Stimulated activated CD4-positive, alpha-beta T cell treated with anti-CD3 and anti-CD28 coated beads, Interleukin-1b, Interleukin-23, amount 100 ng/mL, for 1 hour (primary cell): ENCODE measurements at places on chromosomes 16 and 17.

GRCh38 chr16:30620169-30620568 is 10.0 kb upstream of the ZNF689 start:
- no peak for DNase-seq

DNA sequence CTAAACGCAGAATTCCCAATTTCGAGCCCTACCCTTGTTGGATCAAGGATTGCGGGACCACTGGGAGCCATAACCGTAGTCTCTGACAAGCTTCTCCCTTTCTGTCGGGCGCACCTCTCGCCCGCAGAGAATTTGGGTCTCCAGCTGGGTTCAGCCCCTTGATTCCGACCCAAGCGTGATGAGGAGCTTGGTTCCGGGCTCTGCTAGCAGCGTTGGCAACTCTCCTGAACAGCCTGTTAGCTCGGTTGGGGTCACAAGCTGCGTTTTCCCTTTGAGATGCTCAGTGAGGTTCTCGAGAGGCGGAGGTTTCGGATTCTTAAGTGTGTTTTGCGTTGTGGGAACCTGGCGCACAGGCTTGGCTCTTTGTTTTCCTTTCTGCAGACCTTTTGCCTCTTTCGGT is 655 bp downstream of the ATXN1L start:
- no peak for DNase-seq

DNA sequence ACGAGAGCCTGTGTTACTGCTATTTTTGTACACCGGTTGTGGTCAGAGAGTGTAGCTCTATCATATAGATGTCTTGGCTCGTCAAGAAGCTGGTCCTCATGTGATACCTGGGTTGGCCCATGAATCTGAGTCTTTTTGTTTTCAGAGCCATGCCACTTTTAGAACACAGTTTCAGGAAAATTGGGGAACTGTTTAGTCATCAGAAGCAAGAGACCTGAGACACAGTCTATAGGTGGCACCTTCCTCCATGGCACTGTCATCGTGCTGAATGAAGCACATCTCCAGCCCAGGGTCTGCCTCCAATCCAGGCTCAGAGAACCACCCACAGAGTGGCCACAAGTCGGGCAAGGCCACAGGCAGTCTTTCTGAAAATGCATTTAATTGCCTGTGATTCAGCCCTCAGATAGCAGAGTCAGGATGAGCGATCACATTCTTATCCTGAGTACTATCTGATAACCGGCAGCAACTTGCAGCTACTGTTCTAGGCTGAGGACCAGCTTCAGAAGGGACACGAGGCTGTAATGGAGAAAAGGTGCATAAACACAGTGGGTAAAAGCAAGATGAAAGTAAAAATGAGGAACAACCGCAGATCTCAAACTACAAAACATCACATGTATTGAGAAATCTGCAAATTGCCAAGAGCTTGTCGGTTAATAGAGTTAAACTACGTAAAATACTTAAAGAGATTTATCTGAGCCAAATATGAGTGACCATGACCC is 14.2 kb upstream of the HAPSTR1 start:
- no peak for DNase-seq

GRCh38 chr16:17331071-17331607 is 139.6 kb downstream of the XYLT1 start:
- no peak for DNase-seq

DNA sequence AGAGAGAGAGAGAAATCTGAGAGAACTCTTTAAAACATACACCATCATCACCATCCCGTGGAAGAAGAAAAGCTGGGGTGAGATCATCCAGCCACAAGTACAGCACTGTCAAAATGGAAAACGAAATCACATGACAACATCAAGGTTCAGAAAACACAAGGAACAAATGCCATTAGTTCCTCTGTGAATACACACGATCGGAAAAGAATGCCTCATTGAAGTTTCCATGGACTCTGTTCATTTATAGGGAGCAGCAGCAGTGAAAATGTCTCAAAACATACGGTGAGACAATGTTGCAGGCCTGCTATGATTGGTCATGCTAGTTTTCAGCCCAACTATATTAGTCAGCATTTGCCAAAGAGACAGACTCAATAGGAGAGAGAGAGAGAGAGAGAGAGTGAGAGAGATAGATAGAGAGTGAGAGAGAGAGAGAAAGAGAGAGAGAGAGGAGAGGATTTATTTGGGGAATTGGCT is 4.4 kb downstream of the CFAP97D1 start:
- no peak for DNase-seq

DNA sequence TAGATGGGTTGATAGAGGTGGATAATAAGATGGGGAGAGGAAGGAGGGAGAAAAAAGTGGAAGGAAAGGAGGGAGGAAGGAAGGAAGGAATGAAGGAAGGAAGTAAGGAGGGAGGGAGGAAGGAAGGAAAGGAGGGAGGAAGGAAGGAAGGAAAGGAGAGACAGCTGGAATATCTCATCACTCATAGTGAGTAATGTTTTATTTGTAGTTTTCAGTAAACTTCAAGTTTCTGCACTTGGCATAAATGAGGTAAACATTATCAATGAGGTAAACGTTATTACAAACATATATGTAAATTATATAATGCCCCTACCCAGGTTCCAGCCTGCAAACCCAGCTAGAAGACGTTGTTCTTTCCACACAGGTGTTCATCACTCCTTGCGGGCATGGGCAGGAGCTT is 89.8 kb upstream of the XYLT1 start:
- no peak for DNase-seq

- no peak for DNase-seq
These were observed 195.9 kb upstream of the C17orf78 start for GRCh38 chr17:37179893-37180292.

DNA sequence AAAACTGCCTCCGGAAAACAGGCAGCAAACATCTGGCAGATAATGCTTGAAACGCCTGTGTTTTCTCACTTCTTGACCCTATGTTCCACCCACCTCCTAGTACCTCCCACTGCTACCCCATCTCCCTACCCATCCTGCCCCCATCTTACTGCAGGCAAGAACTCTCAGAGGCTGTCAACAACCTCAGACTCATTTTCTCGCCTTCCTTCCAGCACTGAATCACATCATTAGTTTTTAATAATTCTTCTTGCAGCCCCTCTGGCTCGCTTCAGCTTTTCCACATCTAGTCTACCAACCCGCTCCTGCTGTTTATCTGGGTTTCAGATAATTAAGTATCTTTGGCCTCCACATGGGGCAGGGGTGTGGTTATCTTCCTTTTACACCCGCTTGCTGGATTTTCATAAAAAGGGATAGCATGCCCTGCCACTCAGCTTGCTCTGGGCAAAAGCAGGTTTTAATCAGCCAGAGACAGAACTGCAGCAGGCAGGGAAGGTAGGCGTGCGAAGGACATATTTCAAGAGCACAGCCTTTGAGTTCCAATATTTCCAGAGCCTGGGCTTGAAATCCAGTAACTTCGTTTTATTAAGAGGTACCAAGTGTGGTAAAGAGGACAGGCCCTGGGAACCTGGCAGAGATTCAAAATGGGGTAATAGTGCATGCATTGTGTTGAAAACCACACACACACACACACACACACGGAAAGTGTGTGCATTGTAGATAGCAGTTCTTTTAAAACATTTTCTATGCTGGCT is 87.5 kb downstream of the BMERB1 start:
- no peak for DNase-seq

GRCh38 chr16:74035816-74036215 is 260.8 kb upstream of the PSMD7 start:
- no peak for DNase-seq

GRCh38 chr17:33862772-33863602 is 392.1 kb upstream of the CCL2 start:
- DNase-seq: no peak

- no peak for DNase-seq
These were observed 21.6 kb downstream of the FOXF1 start for GRCh38 chr16:86531641-86532525.

DNA sequence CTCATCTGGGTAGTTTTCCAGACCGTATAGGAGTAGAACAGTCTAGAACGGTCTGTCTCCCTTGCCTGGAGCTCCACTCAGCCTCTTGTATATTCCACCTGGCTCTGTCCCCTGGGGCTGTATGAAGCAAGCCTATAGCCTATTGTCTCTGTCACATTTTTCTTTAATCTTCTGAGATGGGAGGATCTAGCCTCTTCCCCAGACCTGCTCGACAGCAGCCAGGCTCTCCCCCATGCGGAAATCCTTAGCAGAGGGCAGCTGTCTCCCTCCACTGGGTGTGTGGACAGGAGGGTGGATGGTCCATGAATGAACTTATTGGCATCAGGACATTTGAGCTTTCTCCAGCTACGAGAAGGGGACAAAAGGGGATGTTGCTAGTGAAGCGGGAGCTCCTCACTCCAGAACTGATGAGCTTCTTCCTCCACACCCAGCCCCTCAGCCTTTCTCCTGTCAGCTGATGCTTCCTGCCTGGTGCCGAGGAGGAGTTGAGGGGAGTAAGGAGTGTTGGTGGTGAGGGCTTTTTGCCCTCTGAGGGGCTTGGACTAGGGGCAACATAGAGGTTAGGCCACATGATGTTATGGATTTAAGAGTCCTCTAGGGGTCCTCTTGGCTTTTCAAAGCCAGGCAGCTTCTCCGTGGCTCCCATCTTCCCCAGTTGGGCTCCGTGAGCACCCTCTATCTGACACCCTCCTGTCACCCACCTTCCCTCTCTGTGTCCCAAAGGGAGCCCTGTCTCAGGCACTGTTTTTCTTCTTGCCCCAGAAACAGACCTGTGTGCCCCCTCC is 28.0 kb downstream of the ARHGAP23 start:
- no peak for DNase-seq

DNA sequence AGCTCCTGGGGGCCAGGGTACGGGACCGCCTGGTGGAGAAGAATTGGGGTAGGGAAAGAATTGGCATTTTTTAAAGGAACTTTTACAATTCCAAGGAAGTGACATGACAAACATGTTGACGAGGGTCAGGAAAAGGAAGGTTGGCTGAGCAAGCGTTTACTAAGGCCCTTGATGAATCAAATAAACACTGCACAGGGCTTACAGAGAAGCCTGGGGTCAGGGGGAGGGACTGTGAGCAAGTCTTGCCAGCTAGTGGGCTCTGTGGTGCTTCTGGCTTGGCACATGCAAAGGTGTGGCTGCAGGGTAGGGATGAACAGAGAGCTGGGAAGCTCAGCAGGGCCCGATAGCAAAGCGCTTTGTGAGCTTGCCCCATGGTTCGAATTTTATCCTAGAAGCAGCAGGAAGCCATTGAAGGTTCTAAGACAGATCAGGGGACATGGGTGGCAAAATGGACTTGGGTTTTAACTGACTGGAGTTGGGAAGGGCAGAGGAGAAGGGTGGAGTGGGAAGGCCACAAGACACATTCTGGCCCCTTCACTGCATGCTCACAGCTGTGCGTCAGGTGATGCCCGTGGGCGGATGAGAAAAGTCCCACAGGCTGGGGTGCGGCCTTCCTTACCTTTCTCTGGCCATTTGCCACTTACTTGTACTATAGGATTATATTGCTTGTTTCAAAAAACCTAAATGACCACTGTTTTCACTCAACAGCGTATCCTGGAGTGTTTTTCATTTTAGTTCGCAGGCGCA is 117.8 kb downstream of the SOCS1 start:
- no peak for DNase-seq

GRCh38 chr17:78993241-78993956 is 13.7 kb upstream of the LGALS3BP start:
- DNase-seq: no peak

- no peak for DNase-seq
These were observed 610.7 kb downstream of the KCNJ2 start for GRCh38 chr17:70780031-70780430.

GRCh38 chr16:35523991-35524390 is 2064.6 kb downstream of the TP53TG3F start:
- DNase-seq: no peak

DNA sequence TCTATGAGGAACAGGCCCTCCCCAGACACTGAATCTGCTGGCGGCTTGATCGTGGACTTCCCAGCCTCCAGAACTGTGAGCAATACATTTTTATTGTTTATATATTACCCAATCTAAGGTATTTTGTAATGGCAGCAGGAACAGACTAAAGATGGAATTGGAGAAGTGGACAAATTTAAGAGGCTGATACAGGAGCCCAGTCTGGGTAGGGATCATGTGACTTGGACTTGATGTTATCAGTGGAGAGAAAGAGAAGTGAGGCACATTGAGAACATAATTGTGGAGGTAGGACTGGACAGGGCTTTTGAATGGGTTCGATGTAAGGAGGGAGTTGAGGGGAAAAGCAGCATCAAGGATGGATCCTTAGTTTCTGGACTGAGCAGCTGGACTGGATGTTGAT is 93.8 kb downstream of the USP31 start:
- no peak for DNase-seq

DNA sequence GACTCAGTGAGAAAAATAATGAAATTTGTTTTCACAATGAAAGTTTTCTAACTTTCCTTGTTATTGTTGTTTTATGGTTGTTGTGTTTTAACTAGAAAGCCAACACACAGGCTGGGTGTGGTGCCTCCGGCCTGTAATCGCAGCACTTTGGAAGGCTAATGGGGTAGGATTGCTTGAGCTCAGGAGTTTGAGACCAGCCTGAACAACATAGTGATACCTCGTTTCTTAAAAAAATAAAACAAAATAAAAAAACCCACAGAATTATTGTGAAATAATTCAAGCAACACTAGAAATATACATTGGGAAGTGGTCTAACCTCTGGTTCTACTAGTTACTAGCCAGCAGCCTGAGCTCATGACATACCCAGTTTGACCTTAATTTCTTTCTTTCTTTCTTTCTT is 630 bp downstream of the MILR1 start:
- no peak for DNase-seq

DNA sequence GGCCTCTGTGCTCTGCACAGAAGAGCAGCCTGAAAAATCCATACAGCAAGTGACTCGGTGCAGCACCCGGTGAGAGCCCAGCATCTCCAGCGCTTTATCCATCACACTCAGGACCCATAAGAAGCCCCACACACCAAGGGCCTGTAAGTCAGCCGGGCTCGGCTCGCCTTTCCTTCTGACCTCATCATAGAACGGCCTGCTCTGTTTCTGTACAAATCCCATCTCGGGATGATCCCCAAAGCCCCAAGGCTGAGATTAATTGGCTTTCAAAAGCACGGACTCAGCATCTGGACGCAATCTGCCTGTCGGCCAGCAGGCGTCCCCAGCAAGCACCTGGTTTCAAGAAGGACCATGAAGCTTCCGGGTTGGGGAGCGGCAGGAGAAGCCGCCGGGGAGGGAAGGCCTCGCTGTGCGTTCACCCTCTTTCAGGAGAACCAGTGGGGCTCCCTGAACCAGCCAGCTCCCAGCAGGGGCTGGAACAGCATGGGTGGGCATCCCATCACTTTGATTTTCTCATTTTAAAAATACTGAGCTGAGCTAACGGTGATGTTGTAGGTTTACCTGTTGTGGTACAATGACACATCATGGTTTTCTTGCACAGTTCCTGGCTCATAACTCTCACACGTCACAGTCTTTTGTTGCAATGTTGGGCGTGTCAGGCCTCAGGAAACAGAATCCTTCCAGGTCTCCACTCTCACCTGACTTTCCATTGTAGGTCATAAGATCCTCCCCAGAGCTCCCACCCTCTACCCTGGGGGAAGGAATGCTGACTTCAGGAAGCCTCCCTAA is 6.7 kb downstream of the CCDC57 start:
- DNase-seq: no peak

GRCh38 chr17:9330141-9330540 is 245.5 kb downstream of the STX8 start:
- DNase-seq: no peak

DNA sequence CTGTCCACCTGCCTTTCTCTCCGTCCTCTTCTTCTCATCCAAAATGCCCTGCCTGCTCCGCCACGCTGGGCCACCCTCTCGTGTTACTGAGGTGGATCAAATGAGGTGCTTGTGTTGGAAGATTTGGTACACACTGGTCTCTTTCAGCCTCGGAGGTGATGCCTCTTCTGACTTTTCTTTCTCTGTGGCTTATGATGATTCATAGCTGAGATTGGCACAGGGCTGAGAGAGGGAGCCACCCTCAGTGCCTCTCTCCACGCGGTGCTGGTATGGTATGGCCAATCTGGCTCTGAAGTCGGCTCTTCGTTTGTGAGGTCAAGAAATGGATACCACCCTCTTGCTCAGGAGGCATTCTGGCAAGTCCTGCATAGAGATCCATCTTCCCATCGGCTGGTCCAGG is 82.4 kb downstream of the PLCG2 start:
- DNase-seq: no peak
